ENCODE measurements at places on chromosomes 11 and 22.

- DNase-seq: no peak
These were observed 21.3 kb downstream of the TRIM44 start for GRCh38 chr11:35683728-35684339.

- DNase-seq: no peak
These were observed 77.9 kb downstream of the PGR start for GRCh38 chr11:101051677-101052076.

DNA sequence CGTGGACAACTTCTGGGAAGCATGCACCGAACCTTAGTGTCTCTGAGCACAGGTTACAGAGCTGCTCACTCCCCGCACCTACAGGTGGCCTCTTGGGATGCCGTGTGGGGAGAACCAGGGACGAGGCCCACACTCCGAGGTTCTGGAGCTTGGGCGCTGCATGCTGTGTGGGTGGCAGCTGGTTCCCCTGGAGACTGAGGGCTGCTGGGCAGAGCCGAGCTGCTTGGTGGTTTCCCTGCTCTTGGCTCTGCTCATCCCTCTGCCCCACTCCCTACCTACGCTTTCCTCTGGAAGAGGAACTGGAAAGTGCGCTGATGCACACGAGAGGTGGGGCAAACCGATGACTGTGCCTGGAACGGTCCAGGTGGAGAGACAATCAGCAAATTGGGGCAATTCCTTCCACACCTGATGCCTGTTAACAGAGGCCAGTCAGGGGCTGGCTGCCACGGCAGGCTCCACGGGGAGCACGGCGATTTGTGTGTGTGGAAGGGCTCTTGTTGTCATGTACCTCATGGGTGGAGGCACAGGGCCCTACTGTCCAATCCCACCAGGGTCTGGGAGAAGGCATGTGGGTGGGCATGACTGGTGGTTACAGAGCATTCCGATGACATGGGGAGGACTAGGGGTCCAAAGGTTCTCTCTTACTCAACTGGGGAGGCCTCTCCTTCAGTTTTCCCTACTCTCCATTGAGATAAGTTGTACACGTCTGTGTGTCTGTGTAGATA, 60.9 kb downstream of the ST14 start:
- no peak for DNase-seq

- no peak for DNase-seq
These were observed 118.6 kb upstream of the C11orf87 start for GRCh38 chr11:109303342-109303741.

- DNase-seq: no peak
These were observed 19.9 kb upstream of the USP47 start for GRCh38 chr11:11821899-11822298.

GRCh38 chr11:119416606-119417580, 6.1 kb downstream of the THY1 start:
- DNase-seq: no peak

GRCh38 chr11:62689421-62690183, at the start of gene LRRN4CL:
Gene LRRN4CL (minus strand): TSS chr11:62689530. CDS start chr11:62688508, 1,022 bp downstream.
- DNase-seq: no peak

- DNase-seq: no peak
These were observed 3.7 kb downstream of the KCNK4 start for GRCh38 chr11:64294774-64295173.

GRCh38 chr22:46934172-46934745, 171.8 kb downstream of the TBC1D22A start:
- no peak for DNase-seq

DNA sequence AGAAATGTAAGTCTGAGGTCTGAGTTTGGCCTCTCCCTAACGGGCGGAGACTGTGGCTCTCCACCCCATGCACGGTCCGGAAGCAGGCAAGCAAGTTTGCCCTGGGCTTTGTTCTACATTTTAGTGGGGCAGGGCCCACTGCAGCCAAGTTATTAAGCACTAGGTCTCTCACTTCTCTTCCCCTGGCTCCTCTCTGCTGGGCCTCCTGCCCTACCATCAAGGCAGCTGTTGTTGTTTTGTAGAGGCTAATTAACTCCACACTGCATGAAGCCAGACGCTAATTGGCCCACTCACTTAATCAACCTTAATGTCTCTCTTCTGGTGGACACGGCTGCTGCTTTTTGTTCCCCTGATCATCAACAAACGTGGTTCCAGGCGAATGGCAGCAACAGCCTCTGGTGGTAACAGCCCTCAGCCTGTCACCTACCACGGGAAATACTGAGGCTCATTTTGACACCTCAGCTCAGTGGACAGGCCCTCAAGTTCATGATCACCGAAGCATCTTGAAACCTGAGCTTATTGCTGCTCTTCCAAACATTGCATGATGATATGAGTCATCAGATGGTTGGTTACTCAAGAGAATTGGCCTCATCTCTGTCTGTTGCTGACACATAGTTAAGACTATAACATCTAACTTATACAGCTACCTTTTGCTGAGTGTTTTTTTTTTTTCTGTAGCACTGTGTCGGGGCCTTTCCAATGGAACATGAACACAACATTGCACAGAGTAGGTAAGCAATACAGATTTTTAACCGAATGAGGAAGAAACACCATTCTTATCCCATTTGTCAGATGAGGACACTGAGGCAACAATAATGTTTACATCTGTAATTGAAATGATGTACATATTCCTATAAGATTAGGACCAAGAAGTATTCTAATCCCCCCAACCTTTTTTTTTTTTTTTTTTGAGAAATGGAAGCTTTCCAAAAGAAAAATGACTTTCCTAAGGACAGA, 20.8 kb upstream of the LMO2 start:
- DNase-seq: no peak

- no peak for DNase-seq
These were observed 15.9 kb downstream of the CHRM1 start for GRCh38 chr11:62905296-62905695.
